ENCODE measurements at places on chromosomes 1 and 21. TPM values are rescaled to one million over a fixed set of nuclear protein-coding genes. Genes with fewer than 3 reads are reported as not detected.

The SPSB1 gene
- total RNA-seq: 23.2 TPM

The PSMB2 gene
- 17.1 TPM for total RNA-seq

The EPHA10 gene
- total RNA-seq: not detected

The C1orf53 gene
- total RNA-seq: 6.5 TPM

The CBR3 gene
- total RNA-seq: 22.7 TPM

- no peak overlapping the region for H3K27ac ChIP-seq
- DNase-seq: no peak
- no peaks in the 10 kb centered on the region for H3K27me3 ChIP-seq
- no peaks in the 10 kb centered on the region for H3K36me3 ChIP-seq
These were observed 62.8 kb downstream of the DMRTB1 start for GRCh38 chr1:53521924-53522552.

GRCh38 chr1:248834343-248834940 is 3.6 kb upstream of the ZNF672 start:
- peaks cover 10% of the 10 kb centered on the region for H3K4me1 ChIP-seq
- H3K27ac ChIP-seq: no peak overlapping the region
- H3K4me3 ChIP-seq: no peak overlapping the region
- no peaks in the 10 kb centered on the region for H3K36me3 ChIP-seq
- H3K27me3 ChIP-seq: peaks cover 2% of the 10 kb centered on the region

DNA sequence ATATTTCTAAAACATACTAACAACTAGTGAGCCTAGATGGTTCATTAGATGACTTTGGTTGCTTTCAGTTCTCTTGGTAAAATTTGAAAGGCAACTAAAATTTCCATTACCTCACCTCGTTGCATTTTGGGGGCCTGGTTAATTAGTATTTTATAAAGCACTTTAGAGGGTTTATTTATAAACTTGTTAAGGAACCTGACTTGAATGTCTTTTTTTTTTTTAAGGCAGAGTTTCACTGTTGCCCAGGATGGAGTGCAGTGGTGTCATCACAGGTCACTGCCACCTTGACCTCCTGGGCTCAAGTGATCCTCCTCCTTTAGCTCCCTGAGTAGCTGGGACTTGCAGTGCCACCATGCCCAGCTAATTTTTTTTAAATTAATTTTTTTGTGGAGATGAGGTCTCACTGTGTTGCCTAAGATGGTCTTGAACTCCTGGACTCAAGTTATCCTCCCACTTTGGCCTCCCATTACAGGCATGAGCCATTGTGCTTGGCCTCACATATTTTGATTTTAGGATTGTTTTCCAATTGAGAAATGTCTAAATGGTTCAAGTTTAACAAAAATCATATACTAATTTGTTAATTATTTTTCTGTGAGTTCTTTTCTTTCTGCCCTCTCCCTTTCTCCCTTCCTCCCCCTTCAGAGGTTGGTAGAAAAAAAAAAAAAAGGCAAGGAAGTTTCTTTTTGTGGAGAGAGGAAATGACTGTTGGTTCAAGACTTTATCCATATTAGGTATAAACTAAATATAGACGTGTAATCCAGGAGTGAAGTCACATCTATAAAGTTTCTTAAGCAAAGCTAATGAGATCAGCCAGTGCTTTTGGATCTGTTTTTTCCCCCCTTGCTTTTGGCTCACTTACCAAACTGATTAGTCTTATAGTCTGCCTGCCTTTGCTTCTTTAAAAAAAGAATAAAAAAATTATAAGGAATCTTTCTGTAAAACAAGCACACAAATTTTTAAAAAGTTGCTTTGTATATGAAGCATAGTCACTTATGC is 24.7 kb downstream of the CLIC4 start:
- peaks cover 26% of the 10 kb centered on the region for H3K36me3 ChIP-seq
- peak overlapping the region; percentile 87 for H3K27ac ChIP-seq
- H3K4me1 ChIP-seq: peaks cover 62% of the 10 kb centered on the region
- no peak overlapping the region for H3K4me3 ChIP-seq
- no peak for DNase-seq

DNA sequence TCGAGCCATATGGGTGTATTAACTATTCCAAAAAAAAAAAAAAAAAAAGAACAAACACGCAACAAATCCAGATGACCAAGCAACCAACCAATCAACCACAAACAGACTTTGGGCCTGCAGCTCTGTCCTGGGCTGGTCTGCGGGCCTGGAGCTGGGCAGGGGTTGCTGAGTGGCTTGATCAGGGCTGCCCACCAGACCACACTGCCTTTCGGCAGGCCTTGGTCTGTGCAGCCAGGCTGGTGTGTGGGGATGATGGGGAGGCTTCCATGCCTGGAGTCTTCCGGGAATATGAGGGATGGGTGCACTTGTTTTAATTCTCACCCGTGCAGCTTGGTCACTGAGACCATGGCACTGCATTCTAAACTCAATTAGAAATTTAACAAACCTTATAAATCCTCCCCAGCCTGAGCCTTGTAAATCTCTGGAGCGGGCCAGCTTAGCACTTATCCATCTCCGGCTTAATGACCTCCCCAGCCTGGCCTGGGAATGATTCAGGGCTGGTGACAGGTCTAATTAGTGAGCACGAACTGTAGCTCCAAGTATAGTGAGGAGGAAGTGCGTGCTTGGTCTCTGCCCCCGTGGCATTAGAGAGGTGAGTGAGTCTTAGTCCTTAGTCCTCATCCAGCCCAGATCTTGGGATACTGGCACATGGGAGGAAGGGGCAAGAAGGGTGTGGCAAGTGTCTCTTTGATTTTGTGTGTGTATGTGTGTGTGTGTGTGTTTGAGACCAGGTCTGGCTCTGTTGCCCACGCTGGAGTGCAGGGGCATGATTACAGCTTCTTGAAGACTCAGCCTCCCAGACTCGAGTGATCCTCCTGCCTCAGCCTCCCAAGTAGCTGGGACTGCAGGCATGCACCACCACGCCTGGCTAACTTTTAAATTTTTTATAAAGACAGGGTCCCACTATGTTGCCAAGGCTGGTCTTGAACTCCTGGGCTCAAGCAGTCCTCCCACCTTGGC is 74.6 kb upstream of the CSF3R start:
- no peaks in the 10 kb centered on the region for H3K4me1 ChIP-seq
- no peak overlapping the region for H3K27ac ChIP-seq
- peaks cover 16% of the 10 kb centered on the region for H3K27me3 ChIP-seq
- H3K36me3 ChIP-seq: no peaks in the 10 kb centered on the region

- no peak within 1 kb of the TSS for H3K27ac ChIP-seq
- peak within 1 kb of the TSS; percentile 56 for H3K4me3 ChIP-seq
- peaks cover 48% of the 10 kb centered on the region for H3K27me3 ChIP-seq
These were observed at the start of gene CD1D for GRCh38 chr1:158180741-158181576. CD1D (plus strand) TSS chr1:158180895; CDS start chr1:158181102, 207 bp downstream.

DNA sequence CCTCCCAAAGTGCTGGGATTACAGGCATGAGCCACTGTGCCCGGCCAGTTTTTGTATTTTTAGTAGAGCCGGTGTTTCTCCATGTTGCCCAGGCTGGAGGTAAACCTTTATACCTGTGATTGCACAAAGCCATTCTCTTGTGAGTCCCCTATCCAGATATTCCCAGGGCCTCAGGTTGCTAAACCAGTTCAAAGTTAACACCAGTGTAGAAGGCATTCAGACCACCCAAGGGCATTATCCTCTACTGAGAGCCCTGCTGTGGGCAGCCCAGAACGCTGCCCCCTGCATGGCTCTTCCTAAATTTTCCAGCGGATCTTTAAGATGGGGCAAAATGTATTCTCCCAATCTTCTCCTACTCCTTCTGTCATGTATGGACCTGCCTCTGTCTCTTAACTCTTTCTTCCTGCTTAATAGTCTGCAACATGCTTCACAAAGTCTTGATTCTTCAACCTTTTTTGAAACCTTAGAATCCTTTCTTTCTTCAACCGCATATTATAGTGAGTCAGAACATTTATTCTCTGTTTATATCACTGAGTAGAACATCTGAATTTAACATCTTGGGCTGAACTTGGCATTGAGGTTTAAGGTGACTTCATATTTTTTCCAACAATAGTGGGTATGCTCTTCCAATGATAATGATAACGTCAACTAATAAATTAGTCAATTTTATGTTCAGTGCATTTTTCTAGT is 36.0 kb downstream of the UBE4B start:
- no peak overlapping the region for H3K27ac ChIP-seq
- no peaks in the 10 kb centered on the region for H3K27me3 ChIP-seq

- H3K36me3 ChIP-seq: peaks cover 34% of the 10 kb centered on the region
- no peaks in the 10 kb centered on the region for H3K27me3 ChIP-seq
- peaks cover 24% of the 10 kb centered on the region for H3K4me1 ChIP-seq
These were observed 72.9 kb downstream of the SKI start for GRCh38 chr1:2300851-2301606.
